8988T (cell line): ENCODE measurements at places on chromosomes 2 and 18.

DNA sequence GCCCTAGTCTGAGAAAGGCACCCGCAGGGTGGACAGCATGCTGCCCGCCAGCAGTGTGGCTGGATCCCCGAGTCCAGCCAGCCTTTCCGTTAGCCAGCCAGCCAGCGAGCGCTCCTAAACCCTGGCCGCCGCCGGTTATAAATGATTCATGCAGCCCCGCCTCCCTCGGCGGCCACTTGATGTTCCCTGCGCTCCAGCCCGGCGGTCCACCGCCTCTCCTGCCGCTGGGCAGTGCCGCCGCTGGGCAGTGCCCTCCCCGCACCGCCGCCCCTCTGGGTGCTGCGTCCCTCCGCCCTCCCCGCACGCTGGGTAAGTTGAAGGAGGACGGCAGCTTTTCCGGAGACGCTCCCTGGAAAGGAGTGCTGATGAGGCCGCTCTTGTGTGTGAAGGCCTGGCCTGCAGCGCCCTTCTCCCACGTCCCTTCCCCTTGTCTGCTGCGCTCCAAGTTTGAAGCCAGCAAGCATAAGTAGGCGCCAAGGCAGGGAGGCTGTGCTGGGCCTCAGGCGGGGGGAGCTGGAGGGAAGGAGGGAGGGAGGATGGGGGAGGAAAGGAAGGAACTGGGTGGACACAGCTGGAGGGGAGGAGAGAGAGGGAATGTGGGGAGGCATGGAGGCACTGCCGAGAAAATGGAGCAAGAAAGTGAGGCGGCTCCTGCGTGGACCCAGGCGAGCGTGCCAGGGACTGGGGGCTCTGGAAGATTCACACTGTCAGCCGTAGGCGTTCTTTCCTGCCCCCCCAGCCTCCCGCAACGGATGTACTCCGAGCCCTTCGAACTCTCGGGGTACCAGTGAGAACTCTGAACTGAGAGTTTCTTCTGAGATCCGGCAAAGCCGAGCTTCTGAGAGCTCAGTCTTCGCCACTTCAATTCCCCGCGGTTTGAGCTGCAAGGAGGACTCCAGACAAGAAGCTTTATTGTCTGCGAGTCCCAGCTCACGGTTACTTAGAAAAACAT, 131.9 kb downstream of the GLI2 start:
- no peak for DNase-seq

- DNase-seq, result no peak
These were observed 253.1 kb upstream of the ZNF521 start for GRCh38 chr18:25604894-25605597.

DNA sequence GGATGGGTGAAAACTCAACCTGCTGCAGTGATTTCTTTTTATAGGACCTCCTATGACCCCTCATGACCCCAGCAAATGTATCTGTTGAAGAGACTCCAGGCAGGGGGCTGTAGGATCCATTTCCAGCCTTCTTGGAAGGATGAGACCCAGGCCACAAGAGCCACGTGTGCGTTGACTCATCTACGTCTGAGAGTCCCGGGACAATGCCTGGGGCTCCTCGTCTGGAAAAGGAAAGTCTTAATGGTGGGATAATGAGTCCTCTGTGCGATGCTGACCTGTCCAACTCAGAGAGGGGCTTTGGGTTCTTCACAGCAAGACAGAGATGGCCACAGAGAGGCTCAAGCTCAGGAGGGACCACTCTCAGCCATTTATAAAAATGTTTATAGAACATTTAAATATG, 80.8 kb downstream of the SMIM21 start:
- no peak for DNase-seq

DNA sequence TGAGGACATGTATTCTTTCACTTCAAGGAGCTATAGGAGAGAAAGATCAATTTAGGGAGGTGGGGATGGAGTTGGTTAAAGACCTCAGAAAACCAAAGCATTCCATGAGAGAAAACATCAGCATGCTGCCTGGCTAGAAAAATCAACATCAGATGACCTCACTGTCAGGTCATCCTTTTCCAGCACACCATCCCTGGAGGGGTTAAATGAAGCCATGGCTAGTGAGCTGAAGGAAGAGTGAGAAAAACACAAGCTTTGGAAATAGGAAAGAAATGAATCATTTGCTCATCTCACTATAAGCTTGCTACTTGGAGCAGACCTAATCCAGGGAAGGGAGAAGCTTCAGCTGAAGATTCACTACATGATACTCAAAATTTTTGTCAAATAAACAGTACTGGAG, 109.5 kb upstream of the ITGB6 start:
- DNase-seq, result no peak

DNA sequence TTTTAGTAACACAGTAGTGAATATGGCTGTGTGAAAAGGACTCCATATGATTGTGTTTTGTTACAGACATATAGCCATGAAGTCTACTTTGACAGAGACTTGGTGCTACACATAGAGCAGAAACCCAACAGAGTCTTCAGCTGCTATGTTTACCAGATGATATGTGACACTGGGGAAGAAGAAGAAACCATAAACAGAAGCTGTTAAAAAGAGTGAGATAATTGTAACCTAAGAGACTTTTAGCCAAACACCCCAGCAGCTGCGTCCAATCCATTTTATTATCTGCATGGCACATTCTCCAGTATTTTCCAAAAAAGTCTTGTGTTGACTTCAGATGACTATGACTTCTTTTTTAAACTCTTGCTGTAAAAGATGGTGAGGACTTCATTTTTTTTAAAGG, 41.4 kb upstream of the CYBRD1 start:
- no peak for DNase-seq

DNA sequence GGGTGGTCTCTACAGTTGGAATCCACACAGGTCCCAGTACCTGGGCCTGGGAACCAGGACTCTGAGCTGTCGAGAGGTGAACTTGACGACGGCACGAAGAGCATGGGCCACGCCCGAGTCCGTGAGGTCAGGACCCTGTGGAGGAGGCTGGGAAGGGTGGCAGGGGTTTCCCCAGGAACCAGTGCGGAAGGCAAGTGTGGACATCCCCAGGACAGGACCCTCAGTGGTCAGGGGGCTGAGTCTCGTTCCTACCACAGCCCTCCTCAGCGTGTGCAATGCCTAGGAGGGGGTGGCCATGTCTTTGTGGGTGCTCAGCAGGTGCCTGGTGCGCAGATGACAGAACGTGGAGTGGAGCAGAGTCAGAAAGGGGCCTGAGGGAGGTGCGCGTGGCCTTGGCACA, 335.6 kb upstream of the SALL3 start:
- no peak for DNase-seq

GRCh38 chr2:58922245-58922644, 681.1 kb upstream of the FANCL start:
- no peak for DNase-seq

DNA sequence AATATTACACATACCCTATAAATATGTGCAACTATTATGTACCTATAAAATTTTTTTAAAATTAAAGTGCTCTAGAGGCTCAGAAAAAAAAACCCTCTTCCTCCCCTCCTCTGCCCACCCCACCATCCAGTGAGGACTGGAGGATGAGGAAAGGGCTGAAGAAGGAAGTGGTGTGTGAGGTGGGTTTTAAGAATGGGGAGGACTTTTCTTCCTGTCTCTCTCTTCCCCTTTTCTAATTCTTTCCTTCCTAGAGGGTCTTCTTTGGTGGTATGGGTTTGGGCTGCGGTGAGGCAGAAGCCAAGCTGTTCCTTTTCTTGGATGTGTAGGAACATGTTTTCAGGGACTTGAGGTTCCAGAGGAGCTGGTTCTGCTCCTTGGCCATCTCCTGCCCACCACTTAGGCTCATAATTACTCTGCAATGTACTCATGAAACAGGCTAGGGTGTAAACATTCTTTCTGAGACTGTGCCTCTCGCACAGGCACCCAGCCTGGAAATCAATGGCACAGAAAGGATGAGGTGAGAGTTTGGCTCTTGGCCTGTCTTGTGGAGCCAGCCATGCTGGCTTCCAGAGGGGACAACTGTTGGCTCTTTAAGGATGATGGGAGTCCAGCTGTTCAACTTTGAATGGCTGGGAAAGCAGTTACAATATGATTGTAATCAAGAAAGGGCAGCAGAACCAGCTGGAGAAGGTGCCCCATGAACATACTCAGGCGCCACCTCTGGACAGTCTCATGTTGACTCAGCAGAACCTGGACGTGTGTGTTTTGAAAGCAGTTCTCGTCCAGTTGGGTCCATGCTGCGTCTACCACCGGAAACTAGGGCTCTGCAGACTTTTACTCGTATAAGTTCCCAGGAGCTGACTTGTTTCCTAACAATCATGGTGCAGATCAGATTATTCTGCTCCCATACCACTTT, 38.3 kb downstream of the IL1RL2 start:
- no peak for DNase-seq

- DNase-seq, result no peak
These were observed 70.2 kb downstream of the MYO1B start for GRCh38 chr2:191315365-191315752.

GRCh38 chr2:134845719-134846118, 7.3 kb downstream of the ACMSD start:
- no peak for DNase-seq

GRCh38 chr18:52312346-52312745, 27.7 kb upstream of the DCC start:
- DNase-seq, result no peak

GRCh38 chr2:127625572-127625951, 20.4 kb upstream of the GPR17 start:
- no peak for DNase-seq

GRCh38 chr2:15145046-15145817, 415.9 kb downstream of the NBAS start:
- no peak for DNase-seq

- DNase-seq, result no peak
These were observed 52.1 kb downstream of the MTCL1 start for GRCh38 chr18:8757396-8757997.

GRCh38 chr2:198375083-198375410, 570.7 kb downstream of the PLCL1 start:
- DNase-seq, result no peak

DNA sequence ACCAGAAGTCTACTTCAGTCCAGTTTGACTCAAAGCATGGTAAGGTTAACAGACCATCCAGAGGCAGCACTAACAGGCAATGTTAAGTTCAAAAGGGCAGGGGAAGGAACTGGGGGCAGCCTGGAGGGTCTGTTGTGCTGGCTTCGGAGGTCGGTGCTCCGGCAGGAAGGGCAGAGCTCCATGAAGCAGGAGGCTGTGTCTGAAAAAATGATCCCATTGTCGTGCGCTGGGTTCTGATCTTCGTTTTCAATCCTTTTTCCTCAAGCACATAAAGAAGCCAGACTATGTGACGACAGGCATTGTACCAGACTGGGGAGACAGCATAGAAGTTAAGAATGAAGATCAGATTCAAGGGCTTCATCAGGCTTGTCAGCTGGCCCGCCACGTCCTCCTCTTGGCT, 21.9 kb upstream of the DLX1 start:
- DNase-seq, result no peak

DNA sequence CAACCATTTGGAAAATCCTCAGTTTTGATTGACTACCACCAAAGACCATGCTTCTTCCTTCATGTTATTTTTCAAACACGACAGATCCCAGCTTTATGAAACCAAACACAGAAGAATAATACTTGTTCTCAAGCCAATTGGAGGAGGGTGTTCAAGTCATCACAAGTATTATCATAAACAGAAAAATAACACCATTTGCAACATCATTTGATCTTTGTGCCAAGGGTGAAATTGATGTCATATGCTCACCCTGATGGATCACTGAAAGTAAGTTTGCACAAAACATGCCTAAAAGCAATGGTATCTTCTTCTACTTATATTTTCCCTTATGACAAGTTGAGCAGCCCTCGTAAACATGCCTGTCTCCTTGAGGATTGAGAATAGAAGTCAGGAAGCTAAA, 448.0 kb upstream of the ZEB2 start:
- DNase-seq, result no peak

GRCh38 chr2:44623622-44624351, 262.0 kb downstream of the CAMKMT start:
- DNase-seq, result no peak

DNA sequence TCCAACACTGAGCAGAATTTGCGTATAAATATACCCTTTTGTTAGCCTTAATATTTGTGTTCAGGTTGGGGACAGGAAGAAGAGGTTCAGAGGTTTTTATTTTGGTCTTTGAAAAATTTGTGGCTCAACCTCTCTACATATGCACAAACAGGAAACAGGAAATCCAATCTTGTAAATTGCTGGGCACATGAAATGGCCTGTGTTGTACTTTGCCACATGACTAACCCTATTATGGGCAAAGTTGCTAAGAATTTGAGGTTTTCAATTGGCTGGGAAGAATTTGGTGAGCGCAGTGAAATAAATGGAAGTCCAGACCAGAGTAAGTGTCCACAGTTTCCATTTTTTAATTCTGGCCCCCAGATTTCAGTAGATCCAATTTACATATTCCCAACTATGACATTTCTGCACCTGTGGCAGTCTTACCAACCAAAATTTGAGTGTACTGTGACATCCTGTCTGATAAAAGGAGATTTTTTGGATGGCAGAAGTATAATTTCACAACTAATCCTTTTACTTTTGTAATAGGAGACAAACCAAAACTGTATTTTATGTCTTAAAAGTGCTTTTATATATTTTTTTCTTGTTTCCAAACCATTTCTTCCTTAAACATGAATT, 63.6 kb downstream of the COX7A2L start:
- DNase-seq, result no peak

- DNase-seq, result no peak
These were observed 72.4 kb downstream of the PRKCE start for GRCh38 chr2:45723857-45724256.

DNA sequence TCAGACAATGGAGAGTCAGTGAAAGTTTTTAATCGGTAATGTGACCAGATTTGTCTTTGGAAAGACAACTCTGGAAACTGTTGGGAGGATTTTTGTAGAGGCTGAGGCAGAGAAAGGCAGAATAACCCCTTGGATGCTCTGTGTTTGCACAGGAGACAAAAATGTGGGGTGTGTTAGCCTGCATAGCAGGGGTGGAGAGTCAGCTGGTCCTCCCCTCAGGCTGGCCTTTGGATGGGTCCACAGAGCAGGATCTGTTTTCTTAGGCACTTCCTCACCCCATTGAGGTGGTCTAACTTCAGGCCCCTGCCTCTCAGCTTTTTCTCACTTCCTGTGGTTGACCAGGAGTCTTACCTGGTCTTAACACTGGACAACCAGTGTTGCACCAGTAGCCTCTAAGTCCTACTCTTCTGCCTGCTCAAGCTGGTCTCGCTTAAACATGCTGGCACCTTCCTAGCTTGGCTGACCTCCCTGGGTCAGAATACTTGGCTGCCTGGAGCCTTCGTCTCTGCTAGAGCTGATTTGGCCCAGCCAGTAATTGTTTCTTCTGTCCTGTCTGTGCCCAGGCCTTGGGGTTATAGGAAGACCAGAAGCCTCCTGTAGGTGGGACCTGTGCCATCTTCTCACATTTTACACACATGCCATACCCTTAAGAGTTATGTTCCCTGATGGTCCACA, 259.8 kb upstream of the RASGRP3 start:
- DNase-seq, result no peak

GRCh38 chr2:161036926-161037325, 123.3 kb upstream of the TANK start:
- DNase-seq, result no peak

GRCh38 chr18:13993730-13994129, 78.4 kb upstream of the MC2R start:
- no peak for DNase-seq

DNA sequence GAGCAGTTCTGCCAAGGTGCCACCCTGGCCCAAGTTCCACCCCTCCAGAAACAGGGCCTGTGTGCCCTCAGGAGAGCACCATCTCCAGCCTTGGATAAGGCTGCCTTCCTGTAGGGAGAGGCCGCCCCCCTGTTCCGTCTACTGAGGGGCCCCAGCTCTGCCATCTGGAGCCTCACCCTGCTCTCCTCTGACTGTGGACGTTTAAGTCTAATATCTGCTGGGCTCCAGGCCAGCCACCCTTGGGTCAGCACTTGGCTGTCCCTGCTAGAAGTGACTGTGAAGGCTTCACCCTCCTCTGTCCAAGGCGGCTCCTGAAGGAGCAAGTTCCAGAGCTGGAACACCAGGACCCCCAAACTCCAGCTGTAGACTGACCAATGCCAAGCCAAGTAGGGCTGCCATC, 26.3 kb downstream of the RHOB start:
- DNase-seq, result no peak
